M059J (cell line): ENCODE measurements at places on chromosomes 3 and 15. TPM values are rescaled to one million over a fixed set of nuclear protein-coding genes. Genes with fewer than 3 reads are reported as not detected.

The MKRN2OS gene
- not detected in 2 replicates for total RNA-seq

The TM6SF1 gene
- total RNA-seq, result 0.52 and 1.1 TPM in 2 replicates

The MYRIP gene
- 0.12 TPM in 1 of 2 replicates, not detected in the other for total RNA-seq

The CLDN16 gene
- total RNA-seq, result not detected in 2 replicates

The WDR93 gene
- total RNA-seq, result 0.25 TPM in 1 of 2 replicates, not detected in the other

The TMOD3 gene
- total RNA-seq, result 32.3 and 50.0 TPM in 2 replicates

The IMPG2 gene
- total RNA-seq, result under 0.01 TPM in 2 replicates

The GOLGA8Q gene
- total RNA-seq, result not detected in 2 replicates

The NR2C2 gene
- 9.1 and 20.3 TPM in 2 replicates for total RNA-seq

The SGO1 gene
- 21.0 and 21.1 TPM in 2 replicates for total RNA-seq

The TTLL13 gene
- 0.42 TPM in 1 of 2 replicates, not detected in the other for total RNA-seq

- peak; percentile 51 for DNase-seq
Measured at GRCh38 chr3:61669668-61670299, 108.4 kb downstream of the PTPRG start.

DNA sequence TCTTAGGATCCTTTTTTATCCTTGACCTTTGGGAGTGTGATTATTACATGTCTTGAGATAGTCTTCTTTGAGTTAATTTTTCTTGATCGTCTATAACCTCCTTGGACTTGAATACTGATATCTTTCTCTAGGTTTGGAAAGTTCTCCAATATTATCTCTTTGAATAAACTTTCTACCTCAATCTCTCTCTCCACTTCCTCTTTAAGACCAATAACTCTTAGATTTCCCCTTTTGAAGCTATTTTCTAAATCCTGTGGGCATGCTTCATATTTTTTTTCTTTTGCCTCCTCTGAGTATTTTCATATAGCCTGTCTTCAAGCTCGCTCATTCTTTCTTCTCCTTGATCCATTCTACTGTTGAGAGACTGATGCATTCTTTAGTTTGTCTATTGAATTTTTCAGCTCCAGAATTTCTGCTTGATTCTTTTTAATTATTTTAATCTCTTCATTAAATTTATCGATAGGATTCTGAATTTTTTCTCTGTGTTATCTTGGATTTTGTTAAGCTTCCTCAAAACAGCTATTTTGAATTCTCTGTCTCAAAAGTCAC is 12.1 kb downstream of the USF3 start:
- DNase-seq, result no peak

GRCh38 chr3:188389711-188390342 is 235.9 kb downstream of the LPP start:
- DNase-seq, result no peak

DNA sequence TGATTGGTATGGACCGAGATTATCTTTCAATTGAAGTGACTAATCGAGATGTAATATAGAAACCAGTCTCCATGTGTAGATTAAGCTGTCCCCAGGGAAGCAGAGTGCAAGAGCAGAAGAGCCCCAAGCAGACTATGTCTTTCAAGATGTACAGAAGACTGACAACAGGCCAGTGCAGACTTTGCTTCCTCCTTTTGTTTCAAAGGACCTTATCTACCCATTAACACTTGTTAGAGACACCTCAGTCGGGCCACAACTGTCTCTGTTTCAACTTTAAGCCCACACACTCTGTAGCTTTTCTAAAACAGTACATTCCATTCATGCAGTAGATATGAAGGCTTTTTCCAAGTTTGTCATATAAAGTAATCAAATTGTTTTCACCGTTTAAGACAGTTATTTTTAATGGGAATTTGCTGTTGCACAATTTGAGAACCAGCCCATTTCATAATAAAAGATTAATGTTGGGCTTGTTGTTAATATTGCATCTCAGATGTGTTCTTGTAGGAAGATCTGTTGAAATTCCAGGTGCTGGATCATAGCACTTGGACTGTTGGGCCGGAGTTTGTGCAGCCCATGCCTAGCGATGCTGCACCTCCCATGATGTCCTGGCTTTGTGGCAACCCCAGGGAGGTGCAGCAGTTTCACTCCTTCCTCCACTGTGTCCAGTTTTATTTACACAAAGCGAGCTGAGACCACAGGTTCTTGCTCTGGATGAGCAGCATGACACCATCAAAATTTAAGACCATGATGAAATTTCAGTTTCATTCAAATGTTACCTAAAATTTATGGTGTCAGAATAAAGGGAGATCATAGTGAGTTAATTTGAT is 12.4 kb downstream of the GORASP1 start:
- DNase-seq, result no peak

- DNase-seq, result peak; percentile 12
Measured at GRCh38 chr15:23629234-23629805, 18.3 kb downstream of the MAGEL2 start.

DNA sequence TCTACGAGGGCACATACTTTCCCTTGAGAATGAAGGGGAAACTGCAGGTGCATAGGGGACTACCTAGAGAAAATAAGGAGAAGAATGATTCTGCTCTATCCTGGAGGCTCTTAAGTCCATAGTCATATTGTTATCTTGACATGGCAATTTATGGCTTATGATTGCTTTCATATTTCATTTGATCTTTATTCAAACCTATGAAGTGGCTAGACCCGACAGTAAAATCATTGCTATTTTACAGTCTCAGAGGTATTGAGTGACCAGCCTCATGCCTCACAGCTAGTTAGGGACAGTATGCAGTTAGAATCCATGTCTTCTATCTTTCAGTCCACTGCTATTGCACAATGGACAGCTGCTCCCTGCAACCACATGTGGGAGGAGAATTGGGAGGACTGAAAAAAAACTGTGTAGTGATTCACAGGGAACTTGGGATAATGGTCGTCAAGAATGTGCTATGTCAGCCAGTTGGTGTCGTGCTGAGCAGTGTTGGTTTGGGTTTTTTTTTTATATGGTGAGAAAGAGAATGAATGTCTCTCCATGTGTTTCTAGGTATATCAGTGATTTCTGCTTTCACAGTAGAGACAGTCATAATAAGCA is 63.2 kb upstream of the SPPL2A start:
- peak; percentile 88 for DNase-seq

DNA sequence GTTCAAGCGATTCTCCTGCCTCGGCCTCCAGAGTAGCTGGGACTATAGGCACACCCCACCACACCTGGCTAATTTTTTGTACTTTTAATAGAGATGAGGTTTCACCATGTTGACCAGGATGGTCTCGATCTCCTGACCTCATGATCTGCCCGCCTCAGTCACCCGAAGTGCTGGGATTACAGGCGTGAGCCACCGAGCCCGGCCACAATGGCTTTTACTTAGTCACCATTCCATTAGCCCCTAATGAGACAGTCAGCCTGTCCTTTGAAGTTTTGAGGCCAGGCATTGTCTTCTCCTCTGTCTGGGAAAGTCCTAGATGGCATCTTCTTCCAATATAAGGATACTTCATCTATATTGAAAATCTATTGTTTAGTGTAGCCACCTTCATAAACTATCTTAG is 515.9 kb downstream of the RBMS3 start:
- no peak for DNase-seq

- DNase-seq, result no peak
Measured at GRCh38 chr3:174957081-174957480, 97.9 kb downstream of the NAALADL2 start.

- no peak for DNase-seq
Measured at GRCh38 chr15:69834267-69834666, 263.4 kb downstream of the TLE3 start.

- no peak for DNase-seq
Measured at GRCh38 chr15:24899367-24899766, 55.4 kb upstream of the SNRPN start.

- DNase-seq, result peak; percentile 63
Measured at GRCh38 chr3:122952520-122952919, 75.0 kb downstream of the SEMA5B start.

- DNase-seq, result peak; percentile 38
Measured at GRCh38 chr3:49013738-49014660, 4.4 kb downstream of the DALRD3 start.

DNA sequence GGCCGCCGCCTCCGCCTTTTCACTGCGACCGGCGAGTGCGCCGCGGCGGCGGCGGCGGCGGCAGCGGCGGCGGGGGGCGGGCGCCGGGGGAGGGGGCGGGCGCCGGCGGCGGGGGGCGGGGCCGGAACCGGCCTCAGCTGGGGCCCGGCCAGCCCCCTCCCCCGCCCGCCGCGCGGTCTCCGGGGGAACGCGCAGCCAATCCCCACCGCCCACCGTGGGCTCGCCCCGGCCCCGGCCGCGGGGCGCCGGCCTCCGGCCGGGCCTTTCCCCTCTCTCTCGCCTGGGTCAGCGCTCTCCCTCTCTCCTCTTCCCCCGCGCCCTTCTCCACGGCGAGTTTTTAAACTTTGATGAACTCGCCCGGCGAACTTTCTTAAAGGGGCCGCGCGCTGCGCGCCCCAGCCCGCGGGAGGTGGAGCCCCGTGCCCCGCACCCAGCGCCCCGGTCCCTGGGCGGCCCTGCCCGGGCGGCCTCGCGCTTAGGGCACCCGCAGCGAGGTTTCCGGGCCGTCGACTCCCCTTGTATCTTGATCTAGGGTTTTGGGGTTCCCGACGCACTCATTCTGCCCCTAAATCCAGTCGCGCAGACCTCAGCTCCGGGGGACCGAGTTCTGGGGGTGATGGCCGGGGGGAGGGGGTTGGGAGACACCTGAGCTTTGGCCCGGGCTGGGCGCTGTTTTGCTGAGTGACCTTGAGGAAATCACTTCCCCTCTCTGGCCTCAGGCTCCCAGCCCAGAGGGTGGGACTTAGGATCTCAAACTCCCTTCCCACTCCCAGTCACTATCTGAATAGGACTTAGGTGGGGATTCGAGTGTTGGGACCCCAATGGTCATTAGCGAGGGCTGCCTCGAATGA is at the start of gene RBPMS2:
RBPMS2 (minus strand) TSS at position 39 of the 851 bp plus-strand sequence. CDS start 270 bp downstream, outside the sequence.
- DNase-seq, result peak; percentile 33

- DNase-seq, result no peak
Measured at GRCh38 chr15:97992823-97993222, 32.3 kb downstream of the ARRDC4 start.

DNA sequence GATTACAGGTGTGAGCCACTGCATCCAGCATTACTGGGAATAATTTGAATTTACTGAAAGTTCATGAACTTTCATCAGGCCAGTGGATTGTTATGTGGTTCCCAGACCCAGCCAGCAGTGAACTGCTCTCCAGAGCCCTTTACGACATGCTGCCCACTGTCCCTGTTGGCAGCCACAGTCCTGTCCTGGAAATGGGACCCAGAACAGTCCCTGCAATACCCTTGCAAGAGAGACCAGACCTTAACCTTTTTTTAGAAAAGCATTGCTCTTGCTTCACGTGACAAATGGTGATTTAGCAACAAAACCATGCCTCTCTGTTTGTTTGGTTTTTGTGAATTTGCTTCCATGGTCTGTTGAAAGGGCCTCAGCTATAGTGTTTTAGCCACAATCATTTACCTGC is 367.3 kb upstream of the C2CD4B start:
- DNase-seq, result no peak

GRCh38 chr15:55334997-55335396 is 16.0 kb downstream of the PIGB start:
- DNase-seq, result no peak

GRCh38 chr3:54844211-54844610 is 83.6 kb downstream of the LRTM1 start:
- no peak for DNase-seq

DNA sequence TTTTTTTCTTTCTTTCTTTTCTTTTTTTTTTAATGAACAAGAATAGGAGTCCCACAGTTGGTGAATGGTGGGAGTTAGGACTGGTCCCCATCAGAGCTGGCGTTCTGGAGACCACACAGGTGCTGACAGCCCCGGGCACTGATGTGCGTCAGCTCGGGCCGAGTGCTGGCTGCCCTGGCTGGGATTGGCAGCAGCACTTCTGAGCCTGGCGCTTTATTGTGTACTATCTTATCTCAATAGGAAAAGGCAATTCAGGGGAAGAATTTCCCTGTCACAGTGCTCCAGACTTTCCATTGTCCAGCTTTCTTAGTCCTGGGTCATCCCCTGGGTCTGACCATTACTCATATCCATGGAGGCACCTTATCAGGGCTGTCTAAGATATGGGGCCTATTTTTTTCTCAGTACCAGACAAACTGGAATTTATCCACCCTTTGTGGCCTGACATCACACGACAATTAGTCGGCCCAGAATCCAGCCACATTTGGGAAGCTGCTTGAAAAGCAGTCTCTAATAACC is 54.1 kb downstream of the TMEM44 start:
- DNase-seq, result peak; percentile 59
